ENCODE measurements at places on chromosomes 3 and 15.

DNA sequence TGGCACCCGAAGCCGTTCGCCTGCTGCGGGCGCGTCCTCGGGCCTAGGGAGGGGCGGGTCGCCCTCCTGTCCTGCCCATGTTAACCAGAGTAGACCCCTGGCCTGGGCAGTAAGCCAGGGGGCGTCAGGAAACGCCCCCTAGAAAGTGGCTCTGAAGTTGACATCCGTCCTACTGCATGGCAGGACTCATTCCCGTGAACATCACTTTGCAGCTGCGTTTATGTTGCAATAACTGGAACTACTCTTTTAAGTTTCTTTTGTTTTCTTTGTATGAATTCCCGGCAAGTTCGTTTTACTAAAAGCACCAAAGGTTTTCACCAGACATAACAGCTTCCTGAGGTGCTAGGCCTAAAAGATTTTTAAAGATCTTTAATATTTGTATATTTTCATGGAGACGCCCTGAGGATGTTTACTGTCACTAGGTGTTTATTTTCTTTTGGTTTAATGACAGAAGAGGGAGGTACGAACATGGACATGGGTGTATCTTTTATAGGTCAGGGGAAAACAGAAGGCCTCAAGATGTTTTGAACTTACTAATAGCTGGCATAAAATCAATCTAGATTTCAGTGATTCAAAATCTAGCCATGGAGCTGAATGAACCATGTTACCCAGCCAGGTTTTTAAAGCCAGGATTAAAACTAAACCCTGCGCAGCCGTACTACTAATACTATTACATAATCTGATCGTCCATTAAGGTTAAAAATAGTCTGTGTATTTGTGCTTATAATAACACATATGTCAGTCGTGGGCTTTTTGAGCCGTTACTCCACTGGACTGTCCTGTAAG, 1.0 kb downstream of the C15orf61 start:
- no peak for DNase-seq

GRCh38 chr3:185966655-185967054, 28.8 kb upstream of the TRA2B start:
- DNase-seq = no peak

DNA sequence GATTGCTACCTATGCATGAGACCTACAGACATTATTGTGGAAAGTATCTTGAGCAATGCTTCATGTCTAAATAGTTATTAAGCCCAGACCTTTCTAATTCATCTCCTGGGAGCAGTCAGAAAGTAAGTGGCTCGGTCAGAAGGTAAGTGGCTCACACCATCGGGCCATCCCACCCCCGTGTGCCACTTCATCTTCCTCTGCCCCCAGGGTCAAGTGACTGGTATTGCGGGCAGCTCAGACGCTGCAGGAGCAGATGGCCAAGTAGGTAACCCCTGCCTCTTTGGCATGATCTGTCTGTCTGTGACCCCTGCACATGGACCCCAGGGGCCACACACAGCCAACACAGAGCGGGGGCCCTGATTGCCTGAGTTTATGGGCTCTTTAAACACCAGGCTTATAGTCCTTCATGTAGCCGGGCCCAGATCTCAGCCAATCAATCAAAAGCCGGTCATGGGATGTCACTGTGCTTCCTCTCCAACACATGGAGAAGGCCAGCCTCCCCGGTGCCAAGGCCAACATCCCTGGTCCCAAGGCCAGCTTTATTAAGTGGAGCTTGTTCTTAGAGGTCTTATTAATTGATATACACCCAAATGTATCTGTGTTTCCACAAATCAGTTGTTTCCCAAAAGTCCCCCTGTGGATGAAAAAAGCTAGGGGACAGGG, 42.9 kb downstream of the LARP6 start:
- no peak for DNase-seq

DNA sequence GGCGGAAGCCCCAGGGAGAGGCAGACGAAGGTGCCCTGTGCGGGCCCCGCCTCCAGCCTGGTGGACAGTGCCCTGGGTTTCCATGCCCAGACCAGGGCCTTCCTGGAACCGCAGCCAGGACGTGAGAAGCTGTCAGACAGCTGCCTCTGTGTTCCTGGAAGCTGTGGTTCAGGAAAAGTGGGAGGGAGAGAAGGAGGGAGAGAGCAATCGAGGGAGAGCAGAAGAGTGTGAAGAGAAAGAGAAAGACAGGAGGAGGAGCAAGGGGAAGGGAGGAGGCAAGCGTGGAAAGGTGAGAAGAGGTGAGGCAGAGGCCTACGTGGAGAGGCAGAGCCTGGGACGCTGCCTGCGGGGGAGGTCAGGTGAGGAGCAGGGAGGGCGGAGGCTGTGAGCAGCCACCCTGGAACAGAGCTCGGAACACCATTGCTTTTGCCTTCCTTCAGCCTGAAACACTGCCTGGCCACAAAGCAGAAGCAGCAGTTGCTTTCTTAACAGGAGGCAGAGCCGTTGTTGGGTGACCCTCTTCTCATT, 18.6 kb downstream of the ZDHHC19 start:
- no peak for DNase-seq

DNA sequence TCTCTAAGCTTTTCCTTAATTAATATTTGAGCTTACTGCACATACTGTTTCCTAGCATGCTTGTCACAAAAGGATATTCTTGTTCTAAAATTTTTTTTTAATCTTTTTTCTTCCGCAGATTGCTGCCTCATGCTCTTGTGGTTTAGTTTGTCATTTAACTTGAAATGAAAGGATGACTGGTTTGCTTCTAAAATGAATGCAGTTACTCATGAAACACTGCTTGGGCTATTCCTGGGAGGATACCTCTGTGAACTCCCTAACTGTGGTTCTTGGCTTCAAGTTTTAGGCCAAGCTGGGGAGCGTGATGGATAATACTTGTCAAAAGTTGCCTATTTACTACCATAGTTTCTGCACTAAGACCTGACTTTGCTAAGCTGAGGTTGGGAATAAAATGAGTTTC, 64.0 kb downstream of the USP13 start:
- no peak for DNase-seq

GRCh38 chr3:79040701-79041100, 727.1 kb downstream of the ROBO1 start:
- DNase-seq = no peak

DNA sequence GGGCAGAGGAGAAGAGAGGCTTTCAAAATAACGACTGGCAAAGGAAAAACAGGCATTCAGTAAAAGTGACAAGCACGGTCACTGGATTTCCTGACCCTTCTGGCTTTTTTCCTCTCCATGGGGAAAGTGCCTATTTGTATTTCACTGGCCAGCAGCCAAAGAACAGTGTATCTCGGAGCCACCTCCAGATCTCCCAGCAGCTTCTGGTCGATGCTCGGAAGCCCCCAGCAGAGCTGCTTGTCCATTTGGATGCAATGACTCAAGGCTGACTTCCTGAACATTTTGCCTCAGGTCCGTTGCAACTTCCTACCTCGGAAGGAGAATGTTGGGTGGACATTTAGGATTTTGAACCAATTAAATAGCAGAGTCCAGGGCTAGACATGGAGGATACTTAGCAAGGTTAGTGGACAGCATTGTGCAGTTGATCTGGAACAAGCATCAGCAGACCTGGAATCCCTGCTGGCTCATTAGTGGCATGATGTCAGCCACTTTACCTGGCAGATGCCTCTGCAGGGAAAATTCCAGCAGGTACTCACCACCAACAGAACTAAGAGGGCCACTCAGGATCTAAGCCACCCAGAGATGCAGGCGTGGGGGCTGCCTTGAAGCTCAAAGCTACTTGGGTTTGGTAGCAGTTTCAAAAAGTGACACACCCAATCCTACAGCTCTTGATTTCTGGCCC, 1.1 kb downstream of the FAM107A start:
- no peak for DNase-seq

- no peak for DNase-seq
These were observed 586 bp upstream of the LSMEM2 start for GRCh38 chr3:50278123-50278879.

DNA sequence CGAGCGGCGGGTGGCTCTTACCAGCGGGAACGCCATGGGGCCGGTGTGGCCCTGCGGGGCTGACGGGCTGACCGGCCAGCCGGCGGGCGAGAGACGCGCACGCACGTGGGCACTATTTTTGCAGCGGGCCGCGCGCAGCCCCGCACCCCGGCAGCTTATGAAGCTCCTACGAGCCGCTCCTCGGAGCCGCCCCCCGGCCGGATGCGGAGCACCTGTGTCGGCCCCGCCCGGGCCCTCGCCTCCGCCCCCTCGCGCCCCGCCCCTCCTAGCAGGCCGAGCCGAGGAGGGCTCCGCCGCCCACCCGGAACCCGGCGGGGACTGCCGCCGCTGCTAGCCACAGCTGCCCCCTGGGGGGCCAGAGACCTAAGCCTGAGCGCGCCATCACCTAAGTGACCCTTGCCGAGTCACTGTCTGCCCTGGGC, 683 bp upstream of the CPEB1 start:
- DNase-seq = peak; percentile 78

DNA sequence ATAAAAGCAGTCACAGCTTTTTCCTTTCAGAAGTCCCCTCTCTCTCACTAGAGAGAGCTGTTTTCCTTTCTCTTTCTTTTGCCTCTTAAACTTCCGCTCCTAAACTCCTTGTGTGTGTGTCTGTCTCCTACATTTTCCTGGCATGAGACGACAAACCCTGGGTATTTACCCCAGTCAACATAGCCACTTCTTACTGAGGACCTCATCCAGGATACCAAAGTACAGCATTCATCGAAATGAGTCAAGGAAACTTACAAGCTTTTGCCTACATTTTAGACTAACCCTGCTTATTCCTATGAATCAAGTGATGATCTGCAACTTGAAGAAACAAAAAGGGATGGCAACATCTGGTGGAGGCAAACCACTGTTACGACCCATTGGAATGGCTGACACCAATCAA, 16.7 kb downstream of the PATL2 start:
- no peak for DNase-seq

DNA sequence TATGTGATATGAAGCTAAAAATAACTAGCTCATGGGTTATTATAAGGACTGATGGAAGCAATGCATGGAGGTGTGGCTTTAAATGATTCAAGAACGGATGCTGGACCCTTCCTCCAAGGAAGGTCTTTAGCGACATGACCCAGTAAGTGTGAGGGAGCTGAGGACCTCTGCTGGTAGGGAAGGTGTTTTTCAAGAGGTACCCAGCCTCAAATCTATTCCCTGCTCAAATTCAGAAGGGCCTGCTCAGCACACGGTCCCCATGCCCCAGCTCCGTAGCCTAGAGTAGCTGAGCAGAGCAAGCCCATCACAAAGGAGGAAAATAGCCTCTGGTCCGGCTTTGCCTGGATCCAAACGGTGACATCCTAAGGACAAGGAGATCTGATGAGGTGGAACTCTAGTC, 266.2 kb upstream of the IGF1R start:
- no peak for DNase-seq

DNA sequence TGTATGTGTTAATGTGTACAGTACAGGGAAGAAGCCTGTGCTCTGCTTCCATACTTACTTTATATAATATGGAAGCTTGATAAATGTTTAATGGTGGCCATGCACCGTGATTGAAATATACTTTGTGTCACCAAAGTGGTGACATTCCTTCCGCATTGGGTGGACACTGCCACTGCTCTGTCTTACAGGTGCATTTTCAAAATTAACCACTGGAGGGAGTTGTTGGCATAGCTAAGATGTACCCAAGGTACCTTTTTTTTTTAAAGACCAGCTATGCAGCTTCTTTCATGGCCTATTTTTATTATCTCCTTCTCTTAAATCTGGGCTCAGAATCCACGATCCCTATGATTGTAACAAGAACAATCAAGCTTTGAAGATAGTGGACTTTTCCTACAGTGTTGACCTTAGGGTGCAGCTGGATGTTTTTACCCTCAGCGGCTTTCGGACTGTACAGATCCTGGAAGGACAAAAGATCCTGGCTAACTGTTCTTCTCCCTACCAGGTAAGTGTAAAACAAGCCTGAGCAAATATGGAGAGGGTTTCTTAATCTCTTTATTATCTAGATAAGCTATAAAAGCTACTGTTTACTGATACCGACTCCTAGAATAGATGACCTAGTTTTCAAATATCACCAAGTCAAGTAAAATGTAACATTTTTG, 21.6 kb upstream of the PAK6 start:
- DNase-seq = no peak

GRCh38 chr3:158532099-158532734, 38.8 kb upstream of the MLF1 start:
- no peak for DNase-seq

- DNase-seq = peak; percentile 82
These were observed 45.2 kb downstream of the TYRO3 start for GRCh38 chr15:41603941-41604911.

DNA sequence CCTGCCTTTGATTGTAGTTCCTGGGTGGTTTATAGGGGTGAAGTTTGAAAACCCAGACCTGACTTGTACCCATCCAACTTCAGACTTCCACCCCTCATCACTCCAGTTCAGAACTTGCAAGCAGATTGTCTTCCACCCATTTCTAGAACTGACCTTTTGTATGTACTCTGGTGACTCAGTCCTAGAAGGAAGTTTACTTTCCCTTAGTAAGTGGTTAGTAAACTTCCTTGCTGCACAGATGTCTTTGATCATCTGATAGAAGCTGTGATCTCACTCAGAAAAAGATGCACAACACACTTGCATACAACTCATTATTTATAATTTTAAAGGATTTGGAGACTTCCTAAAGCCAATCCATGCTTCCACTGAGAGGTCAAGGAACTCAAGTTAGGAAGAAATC, 368.0 kb downstream of the MFSD1 start:
- DNase-seq = no peak

DNA sequence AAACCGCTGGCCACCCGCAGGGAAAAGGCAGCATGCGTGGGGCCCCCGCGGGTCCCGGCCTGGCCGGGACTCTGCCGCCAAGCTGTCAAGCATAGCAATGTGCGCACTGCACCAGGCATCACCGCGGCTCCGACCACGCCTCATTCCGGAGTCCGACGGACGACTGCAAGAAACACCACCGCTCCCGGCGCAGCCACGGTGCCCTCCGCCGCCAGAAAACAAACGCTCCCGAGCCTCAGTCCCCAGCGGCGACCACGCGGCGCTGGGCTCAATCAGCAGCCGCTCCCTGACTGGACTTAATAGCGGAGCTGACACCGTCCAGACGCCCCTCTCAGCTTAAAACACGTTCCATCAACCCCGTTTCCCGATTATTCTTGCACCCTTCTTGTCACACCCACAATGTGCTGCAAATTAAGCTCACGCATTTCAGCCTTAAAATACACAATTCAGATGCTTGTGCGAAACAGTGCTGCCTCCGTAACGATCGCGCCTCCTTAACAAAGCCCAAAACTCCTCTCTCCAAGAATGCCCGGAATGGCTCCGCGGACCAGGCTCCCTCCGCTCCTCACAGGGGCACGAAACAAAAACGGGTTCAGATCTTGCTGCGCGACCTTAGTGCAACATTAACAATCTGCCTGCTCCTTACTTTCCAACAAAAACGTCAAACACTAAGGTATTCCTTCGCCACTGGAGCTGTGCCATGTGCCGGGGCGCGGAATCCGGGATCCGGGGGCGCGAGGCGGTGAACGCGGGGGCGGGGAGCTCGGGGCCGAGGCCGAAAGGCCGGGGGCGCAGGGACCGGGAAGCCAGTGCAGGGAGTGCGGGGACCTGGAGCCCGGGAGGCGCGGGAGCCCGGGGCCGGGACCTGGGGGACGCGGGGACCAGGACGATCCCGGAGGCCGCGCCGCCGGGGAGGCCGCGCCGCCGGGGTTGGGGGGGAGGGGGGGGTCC, 655 bp downstream of the CYFIP1 start:
- DNase-seq = peak; percentile 70

GRCh38 chr3:110413266-110413665, 658.4 kb upstream of the NECTIN3 start:
- DNase-seq = no peak

Data from activated effector memory CD4-positive, alpha-beta T cell treated with anti-CD3 and anti-CD28 coated beads, Interleukin-2, amount 50 U/mL, for 16 hours (primary cell).